ENCODE measurements at places on chromosomes 6 and 20.

DNA sequence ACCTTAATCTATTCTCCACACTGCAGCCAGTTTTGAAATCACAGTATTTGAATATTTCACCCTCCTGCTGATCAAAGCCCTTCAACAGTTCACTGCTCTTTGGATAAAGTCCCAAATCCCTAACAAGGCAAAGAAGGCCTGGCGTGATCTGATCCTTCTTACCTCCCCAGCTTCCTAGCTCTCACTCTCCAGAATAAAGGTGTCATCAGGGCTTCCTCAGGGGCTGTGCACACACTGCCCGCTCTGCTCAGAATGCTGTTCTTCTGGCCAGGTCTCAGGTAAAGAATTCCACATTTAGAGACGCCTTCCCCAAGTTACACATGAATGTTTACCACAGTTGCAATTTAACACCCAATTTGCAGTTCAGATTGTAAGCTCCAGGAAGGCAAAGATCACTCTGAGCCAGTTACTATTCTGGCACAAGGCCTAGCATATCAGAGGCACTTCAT, 58.9 kb upstream of the MCM9 start:
- no peak for DNase-seq

DNA sequence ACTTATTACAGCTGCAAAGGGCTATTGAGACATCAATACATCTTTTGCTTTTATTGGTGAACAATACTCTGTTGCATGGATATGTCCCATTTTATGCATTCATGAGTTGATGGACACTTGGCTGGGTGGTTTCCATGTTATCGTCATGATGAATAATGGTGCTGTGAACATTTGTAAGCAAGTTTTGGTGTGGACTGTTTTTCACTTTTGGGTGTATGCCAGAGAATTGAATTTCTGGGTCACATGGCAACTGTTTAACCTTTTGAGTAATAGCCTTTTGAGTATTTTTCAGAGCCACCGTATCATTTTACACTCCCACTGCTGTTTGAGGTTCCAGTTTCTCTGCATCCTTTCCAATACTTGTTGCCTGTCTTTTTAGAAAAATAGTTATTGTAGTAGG, 107.0 kb downstream of the JARID2 start:
- DNase-seq = no peak

DNA sequence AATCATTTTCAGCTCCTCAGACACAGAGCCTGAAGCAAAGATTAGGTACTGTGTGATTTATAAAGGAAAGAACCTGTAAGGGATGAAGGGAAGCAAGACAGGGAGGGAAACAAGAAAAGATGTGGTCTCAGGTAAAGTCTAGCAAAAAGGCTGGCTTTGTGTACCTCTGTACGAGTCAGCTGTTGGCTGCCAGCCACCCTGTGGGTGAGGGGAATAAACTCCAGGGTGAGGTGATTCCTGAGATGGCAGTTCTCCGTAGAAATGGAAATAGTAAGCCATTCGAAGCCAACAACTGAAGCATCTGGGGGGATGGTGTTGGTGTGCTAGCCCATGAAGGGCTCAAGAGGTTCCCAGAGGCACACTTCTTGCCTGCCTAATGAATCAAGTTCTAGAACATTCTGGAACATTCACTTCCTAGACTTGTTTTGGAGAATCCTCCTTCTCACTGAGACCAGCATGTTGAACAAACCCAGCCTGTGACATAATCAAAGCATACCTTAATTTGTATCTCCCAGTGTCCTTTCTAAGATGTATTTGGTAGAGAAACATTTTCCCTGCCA, 10.6 kb upstream of the TTPAL start:
- DNase-seq = no peak

DNA sequence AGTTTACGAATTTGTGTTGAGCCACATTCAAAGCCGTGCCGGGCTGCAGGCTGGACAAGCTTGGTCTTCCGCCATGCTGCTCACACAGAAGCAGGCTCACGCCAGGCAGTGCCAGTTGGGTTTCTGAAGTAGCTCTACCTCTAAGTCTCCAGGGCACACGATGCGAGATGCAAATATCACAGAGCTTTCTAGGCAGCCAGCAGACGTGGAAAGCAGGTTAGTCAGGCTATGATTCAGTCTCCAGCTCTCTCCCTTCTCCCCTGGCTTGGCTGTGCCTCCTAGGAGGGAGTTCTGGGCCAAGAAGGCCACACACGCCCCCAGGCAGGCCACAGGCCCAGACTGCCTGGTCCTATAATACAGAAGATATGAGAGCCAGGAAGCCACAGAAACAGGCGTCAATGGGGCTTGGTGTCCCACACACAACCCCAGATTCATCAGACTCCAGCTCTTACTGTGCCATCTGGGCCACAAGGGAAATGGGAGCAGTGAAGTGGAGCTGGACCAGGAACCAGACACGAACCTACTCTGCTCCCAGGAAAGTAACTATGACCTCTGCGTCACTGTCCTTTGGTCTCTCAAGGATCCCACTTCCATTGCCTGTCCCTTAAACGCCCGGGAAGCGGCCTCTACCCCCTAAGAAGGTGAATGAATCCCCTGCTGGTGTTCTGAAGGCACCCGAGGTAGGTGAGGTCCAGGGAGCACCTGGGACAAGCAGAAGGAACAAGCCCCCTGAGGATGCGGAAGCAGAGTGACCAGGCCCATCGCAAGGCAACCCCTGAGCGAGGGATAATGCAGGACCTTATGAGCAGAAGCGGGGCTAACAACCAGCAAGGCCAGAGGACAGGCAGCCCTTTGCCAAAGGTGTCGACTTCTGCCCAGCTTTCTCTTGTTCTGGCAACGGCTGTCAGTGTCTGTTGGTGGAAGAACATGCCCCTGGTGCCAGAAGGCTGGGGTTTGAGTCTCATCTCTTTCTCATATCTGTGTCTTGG, 61.2 kb downstream of the GFOD1 start:
- no peak for DNase-seq

GRCh38 chr20:35235881-35236280, 9.4 kb downstream of the MMP24 start:
- peak; percentile 9 for DNase-seq

- no peak for DNase-seq
Measured at GRCh38 chr6:75272145-75272840, 12.3 kb downstream of the TMEM30A start.

- no peak for DNase-seq
Measured at GRCh38 chr6:33019372-33019771, 10.0 kb upstream of the HLA-DOA start.

DNA sequence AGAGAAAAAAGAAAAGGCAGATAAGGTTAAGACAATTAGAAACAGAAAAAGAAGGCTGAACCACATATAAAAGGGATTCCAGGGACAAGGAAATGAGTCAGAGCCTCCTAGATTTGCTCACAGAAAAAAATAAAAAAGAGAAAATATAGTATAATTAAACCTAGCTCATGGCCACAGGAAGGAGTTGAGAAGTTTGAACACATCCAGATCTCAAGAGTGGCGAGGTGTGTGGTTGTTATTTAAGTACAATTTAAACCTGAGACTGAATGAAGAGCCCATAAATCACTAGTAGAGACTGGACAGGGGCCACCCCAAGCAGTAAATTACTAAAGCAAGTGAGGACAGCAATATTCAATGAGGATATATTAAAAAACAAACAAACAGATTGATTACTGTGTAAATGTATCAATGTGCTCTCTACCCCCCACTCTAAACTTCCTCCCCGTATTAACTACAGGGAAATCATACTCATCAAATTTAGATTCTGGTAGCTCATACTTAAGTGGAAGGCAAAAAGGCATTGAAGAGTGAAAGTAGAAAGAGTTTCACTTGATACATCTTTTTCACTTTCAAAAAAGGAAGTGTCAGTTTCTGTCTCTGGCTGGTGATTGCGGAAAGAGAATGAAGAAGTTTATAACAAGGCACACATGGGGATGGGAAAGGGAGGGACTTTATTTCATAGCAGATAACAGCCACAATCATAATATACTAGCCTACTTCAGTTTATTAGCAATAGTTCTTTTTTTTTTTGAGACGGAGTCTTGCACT, 49.3 kb upstream of the SCAF8 start:
- DNase-seq = no peak

DNA sequence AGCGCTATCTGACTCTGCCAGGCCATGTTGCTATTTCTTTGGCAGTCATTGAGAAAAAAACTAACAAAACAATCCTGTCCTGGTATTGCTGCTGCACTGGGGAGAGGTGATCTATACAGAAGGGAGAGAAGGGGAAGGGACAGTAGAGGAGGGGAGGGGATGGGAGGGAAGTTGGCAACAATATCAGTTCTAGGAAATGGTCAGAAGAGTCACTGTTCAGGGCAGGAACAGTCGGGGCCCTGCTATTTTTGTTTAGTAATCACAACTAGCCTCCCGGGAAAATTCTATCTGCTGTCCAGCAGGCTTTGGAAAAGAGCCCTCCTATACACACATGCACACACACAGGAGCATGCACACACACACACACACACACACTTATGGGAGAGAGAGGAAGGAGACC, 142.3 kb upstream of the CARMIL1 start:
- no peak for DNase-seq

DNA sequence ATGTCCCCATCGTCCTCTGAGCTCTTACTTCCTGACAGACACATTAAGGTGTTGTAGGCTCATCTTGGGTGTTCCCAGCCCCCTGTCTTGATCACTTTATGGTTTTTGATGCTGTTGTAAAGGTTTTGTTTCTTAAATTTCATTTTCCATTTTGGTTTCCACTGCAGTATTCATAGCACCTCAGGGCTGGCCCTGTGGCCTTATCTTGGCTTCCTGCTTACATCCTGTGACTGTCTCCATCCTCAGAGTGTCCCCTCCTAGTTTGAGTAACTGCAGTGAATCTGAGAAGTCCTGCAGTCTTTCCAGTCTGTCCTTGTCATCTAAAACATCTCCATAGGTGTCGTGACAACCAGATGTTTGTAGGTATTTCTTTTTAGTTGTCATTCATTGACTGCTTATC, 50.9 kb downstream of the JARID2 start:
- DNase-seq = no peak

- DNase-seq = no peak
Measured at GRCh38 chr6:25052181-25052580, 116.4 kb upstream of the RIPOR2 start.

GRCh38 chr6:41190791-41191190, 10.2 kb downstream of the TREML2 start:
- no peak for DNase-seq

- no peak for DNase-seq
Measured at GRCh38 chr20:59537991-59538390, 66.3 kb upstream of the PHACTR3 start.

DNA sequence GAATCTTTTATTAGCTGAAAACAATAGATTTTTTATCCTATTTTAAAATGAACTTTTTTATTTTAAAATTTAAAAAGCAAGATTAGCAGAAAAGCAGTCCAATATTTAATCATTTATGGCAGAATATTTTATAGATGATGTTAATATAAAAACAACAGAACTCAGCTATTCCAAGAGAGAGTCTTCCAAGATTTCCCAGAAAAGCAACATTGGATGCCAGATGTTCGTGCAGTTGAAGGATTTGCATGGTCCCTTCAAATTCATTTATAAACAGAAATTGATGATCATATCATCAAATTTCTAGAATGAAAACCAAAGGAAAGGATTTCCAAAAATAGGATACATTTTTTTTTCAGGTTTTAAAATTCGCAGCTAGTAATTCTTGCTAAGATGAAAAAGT, 25.4 kb upstream of the CNKSR3 start:
- DNase-seq = no peak

DNA sequence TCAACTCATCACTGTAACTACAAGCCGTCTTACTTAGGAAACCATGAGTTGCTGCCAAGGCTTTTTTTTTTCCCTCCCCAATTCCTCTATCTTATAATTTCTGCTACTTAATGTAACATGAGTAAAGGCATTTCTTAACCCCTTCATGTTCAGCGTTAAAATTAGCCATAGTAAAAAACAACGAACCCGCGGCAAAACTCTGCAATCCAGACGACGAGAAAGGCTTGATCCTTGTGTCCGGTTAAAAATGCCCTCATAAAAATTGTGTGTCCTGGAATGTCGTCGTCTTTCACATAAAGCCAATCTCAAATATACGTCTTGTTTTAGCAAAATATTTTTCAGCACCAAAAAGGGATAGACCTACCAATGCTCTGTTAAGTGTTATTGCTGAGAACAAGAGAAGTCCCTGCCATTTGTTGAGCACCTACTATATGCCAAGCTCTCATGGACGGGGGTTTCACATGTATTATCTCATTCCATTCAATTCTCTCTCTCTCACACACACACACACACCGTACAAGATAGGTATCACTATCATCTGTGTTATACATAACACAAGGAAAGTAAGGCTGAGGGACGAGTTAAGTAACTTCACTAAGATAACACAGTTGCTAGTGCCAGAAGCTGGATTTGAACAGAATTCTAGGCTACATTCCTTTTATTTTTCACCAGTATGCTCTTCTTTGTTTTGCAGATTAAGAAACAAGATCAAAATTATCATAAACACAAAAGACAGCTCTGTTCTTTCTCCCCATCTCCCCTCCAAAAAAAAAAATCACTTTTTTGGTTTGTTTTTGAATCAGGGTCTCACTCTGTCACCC, 683 bp upstream of the ARHGAP18 start:
- no peak for DNase-seq

- no peak for DNase-seq
Measured at GRCh38 chr6:170295510-170296422, 4.9 kb upstream of the DLL1 start.

DNA sequence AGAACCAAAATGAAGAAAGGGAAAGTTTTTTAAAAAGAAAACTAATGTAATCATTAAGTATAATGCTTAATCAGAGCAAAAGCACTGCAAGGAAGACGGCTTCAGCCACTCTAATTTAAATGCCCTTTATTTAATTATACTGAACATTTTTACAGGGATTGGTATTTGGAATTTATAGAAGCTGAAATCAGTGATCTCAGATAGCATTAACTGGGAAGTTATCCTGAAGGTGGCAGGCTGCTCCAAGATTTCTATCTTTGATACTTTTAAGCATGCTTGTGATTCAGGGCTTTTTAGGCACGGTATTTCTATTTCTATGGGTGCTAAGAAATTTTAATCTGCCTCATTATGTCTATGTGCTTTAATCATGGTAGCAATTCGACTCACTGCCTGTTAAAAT, 1.3 kb upstream of the NDUFAF4 start:
- DNase-seq = no peak

DNA sequence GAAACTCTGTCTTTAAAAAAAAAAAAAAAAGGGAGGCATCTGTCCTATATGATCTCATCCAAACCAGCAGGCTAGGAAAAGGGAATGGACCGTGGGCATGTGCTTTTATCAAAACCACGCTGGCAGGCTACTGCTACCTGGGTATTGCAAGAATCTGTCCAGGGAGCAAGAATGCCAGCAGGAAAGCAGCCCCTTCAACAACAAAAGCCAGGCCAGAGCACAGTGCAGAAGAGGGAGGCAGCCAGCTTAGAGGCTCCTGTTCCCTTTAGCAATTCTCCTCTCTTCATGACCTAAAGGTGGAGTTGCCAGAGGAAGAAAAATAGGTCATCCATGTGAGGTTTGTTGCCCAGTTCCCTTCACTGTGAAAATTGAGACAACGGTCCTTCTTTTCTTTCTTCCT, 18.2 kb downstream of the TBC1D20 start:
- no peak for DNase-seq

Data from anterior cingulate cortex (tissue), 58 donors.